Epithelial cell of umbilical artery (primary cell): ENCODE measurements at places on chromosomes 4 and X. TPM values are rescaled to one million over a fixed set of nuclear protein-coding genes. Genes with fewer than 3 reads are reported as not detected.

The PRICKLE3 gene
- 5.2 and 6.2 TPM in 2 replicates for total RNA-seq

The NAT8L gene
- total RNA-seq: 0.32 TPM in 1 of 2 replicates, not detected in the other

The OPRPN gene
- total RNA-seq: not detected in 2 replicates

The SLC10A6 gene
- total RNA-seq: not detected in 2 replicates
